ENCODE measurements at places on chromosomes 4 and X. TPM values are rescaled to one million over a fixed set of nuclear protein-coding genes. Genes with fewer than 3 reads are reported as not detected.

Gene MSANTD1
- 1.0 TPM for polyA plus RNA-seq

DNA sequence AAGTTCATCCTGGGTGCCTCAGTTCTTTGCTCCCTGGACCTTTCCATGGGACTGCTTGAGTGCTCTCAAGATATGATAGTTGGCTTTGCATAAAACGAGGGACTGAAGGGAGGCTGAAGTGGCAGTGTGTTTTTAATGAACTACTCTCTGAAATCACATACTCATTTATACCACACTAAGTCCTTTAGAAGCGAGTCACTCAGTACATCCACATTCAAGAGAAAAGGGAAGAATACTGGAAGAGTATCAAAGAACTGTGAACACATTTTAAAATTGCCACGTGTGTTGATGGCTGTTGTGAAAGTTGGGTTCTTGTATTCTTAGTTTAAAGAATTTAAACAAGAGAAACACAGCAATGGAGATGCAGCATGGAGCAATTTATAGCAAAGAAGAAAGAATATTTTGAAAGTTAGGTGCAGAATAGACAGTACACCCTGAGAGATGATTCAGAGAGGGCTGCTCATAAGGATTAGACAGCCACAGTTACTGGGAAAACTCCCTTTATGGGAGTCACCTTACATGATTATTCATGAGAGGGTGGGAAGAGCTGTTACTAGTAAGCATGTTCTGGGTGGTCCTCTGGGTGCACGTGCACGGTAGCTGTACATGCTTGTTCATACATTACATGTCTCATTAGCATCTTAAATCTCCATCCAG, 380.7 kb downstream of the ADGRL3 start:
- no peak for DNase-seq

GRCh38 chr4:87304745-87305432, 17.8 kb downstream of the HSD17B13 start:
- no peak for DNase-seq

GRCh38 chrX:44344194-44344593, 722 bp upstream of the EFHC2 start:
- DNase-seq = no peak

Gene PCDH18
- polyA plus RNA-seq = 1.7 TPM

DNA sequence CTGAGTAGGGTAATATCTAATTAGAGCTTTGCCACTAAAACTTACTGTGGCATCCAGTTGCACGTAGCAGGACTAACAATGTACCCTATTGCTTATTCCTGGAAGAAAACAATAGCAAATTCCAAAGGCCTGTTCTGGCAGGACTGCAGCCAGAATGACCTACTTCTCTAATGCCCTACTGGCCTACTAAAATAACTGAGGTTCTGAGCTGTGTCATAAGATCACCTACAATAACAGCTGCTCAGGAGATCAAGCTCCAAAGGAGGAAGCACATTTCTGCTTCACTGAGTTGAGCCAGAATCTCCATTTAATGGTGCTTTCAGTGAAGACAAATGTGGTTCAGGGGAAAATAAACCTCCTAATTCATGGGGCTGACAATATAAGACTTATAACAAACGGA, 42.2 kb upstream of the CXCL8 start:
- no peak for DNase-seq

GRCh38 chr4:94530073-94530472, 78.3 kb downstream of the PDLIM5 start:
- no peak for DNase-seq

Gene PDGFC
- polyA plus RNA-seq = 13.1 TPM

Gene TEX13B
- polyA plus RNA-seq = not detected

DNA sequence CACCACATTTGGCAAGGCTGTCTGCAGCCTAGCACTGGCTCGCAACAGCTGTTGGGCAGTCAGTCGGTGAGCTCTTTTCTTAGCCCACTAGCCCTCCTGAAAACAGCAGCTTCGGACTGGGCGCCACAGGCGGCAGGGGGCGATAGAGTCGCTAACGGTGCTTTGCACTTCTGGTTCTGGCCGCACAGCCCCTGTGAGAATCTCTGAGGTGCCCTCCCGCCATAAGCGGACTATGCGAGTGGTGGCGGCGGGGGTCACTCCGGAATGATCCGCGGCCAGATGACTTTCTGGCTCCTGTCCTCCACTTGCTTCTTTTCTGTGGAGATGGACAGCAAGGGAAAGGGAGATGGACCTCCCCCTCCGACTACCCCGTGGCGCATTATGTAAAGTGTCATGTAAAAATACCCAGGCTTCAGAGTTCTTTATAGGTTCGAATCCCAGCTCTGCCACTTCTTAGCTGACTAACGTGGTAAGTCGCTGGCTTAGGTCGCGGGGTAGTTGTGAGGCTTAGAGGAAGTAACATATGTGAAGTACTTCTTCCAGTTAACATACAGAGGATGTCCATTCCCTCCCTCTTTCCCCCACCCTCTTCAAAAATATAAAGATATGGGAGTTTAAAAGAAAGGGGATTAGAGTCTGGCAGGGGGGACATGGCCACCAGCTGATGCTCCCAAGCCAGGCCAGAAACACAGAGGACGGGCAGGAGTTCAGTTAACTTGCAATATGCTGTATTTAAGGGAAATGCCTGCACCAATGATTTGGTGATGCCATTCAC, 11.0 kb downstream of the ARHGAP36 start:
- no peak for DNase-seq

Gene PPAT
- 6.7 TPM for polyA plus RNA-seq

Measured in thymus (tissue), 14 donors.